Stimulated activated CD4-positive, alpha-beta T cell treated with anti-CD3 and anti-CD28 coated beads, Interleukin-4, amount 100 ng/mL, for 1 hour (primary cell): ENCODE measurements at places on chromosomes 13 and 19.

DNA sequence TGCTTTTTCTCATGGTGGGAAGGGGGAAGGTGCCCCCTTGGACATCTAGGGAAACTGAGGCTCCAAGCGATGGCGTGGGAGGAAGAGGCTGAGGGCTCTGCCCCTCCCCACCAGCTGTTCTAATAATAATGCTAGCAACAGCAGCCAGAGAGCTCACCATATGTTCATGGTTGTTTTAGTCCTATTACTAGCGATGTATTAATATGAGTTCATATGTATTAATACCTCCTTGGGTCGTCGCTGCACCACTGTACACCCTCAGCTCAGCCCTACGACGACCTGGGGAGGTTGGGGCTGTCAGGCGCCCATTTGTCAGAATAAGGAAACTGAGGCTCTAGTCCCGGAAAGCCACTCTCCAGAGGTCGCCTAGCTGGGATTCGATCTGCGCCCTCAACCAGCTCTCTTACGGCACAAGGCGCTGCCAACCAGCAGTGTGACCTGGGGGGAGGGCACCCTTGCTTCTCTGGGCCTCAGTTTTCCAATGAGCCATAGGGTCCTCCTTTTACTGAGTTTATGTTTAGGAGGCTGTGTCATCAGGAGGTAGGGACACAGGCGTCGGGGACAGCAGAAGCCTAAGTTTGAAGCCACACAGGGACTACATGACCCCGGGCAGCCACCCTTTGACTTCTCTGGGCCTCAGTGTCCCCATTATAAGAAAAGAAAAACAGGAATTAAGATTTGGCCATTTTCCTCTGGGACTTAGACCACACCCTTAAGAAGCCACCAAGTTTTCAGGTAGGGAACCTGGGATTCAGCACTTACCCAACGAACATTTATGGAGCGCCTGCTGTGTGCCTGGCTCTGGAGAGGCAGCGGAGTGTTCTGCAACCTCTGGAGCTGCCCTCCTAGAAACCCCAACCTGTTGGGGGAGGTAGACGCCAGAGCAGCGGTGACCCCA, 664 bp downstream of the MAST3 start:
- DNase-seq: no peak

- no peak for DNase-seq
Observed at GRCh38 chr13:46603165-46603603, 50.2 kb downstream of the LRCH1 start.

GRCh38 chr13:32284927-32285632, 30.1 kb downstream of the ZAR1L start:
- no peak for DNase-seq

- DNase-seq: no peak
Observed at GRCh38 chr19:28324275-28325060, 888.5 kb downstream of the UQCRFS1 start.

DNA sequence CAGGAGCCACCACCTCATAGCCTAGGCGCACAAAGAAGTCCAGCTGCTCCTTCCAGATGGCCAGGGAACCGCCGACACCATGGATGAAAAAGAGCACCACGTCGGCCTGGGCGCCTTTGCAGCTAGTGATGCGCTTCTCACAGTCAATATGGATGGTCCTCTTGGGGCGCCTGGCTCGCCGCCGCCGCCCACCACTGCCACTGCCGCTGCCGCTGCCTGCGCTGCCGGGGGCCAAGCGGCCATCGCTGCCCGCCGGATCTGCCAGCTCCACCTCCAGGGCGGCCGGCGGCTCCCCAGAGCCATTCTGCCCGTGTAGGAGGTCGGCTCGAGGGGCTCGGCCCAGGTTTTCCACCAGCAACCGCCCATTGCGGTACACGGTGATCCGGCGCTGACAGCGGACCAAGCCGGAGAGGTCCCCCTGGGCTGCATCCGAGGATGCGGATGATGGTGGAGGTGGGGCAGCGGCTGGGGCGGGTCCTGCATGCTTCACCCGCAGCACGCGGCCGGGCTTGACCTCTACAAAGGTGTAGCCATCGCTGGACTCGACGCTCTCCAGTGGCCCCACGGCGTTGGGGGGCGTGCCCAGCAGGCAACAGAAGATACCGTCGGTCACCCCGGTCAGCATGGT, 2.1 kb downstream of the ABHD8 start:
- no peak for DNase-seq

GRCh38 chr19:7637374-7638256, 705 bp downstream of the STXBP2 start:
- DNase-seq: no peak

- DNase-seq: peak; percentile 46
Observed at GRCh38 chr19:11530432-11530831, 1.5 kb upstream of the ECSIT start.
